ENCODE measurements at places on chromosomes 11 and 22.

GRCh38 chr11:72014761-72015320 is 16.1 kb downstream of the IL18BP start:
- no peak for DNase-seq

DNA sequence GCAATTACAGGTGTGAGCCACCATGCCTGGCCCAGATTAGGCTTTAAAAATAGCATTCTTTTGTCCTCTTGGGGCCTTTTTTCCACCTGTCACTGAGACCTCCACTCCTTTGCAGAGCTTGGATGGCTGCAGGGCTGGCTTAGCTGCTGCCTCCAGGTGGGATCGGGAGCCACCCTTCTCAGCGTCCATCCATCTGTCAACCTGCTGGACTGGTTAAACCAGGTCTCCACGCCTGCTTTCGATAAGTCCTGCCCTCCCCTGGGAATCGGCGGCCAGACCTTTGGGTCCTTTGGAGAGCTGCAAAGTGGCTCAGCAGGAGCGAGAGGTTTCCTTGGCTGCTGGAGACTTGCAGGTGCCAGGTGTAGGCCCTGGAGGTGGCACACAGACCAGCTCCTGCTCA is 23.4 kb upstream of the GRAMD4 start:
- no peak for DNase-seq

GRCh38 chr11:65419772-65420481 is 2.7 kb upstream of the NEAT1 start:
- DNase-seq = peak; percentile 94

DNA sequence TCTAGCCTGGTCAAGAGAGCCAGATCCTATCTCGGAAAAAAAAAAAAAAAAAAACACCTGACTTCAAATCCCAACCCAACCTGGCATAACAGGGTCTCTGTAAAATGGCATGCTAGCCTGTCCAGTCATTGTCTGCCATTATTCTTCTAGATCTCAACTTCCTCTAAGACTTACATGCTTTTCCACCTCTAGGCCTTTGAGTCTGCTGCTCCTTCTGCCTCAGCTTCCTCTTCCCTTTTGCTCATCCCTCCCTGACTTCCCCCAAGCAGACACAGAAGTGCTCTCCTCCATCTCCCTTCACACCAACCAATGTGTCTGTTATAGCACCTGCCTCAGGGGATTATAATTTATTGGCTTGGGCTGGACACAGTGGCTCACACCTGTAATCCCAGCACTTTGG is 7.8 kb downstream of the STK33 start:
- DNase-seq = no peak

DNA sequence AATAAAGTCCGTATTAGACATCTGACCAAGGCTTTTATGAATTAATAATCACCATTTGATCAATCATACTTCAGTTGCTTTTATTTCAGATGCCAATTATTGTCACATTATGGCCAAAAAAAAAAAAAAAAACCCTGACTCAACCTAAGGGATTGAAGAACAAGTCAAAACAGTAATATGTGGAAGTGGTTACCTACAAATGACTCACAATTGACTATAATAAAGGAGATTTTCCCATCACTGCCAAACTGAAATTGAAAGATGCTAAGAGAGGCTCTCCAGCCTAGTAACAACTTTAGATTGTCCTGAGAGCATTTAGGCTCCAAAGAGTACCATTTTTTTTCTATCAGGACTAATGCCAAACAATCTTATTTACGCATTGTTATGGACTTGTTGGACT is 35.2 kb downstream of the SOX6 start:
- DNase-seq = no peak

DNA sequence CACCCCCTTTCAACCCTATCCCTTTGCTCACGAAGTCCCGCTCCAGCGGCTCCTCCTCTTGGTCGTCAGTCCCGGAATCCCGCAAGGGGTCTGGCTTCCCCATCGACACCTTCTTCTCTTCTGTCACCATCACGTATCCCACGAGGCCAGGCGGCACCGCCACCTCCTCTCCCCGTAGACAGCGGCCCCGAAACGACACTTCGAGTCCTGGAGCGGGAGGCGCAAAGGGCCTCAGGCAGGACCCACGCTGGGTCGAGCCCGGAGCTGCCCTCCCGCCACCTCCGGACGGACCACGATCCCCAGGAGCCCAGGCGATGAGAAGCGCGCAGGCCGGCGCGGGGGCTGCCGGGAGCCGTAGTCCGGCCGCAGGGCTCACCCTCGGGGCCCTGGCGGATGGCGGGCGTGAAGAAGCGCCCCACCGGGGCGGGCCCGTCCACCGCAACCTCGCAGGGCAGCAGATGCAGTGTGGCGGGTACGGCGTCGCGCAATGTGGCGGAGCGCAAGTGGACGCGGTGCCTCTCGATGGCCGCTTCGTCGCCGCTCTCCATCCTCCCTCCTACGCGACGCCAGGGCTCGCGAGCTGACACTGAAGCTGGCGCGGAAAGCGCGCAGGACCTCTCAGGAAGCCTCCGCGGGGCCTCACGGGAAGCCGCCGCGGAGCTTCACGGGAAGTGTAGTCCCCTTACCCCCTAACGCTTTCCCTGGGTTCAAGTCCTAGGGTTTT is at the start of gene RNASEH2C:
Gene RNASEH2C, minus strand, starts transcription at position 588 of the 724 bp plus-strand sequence. Its CDS starts 40 bp downstream, at position 548.
- DNase-seq = peak; percentile 88

DNA sequence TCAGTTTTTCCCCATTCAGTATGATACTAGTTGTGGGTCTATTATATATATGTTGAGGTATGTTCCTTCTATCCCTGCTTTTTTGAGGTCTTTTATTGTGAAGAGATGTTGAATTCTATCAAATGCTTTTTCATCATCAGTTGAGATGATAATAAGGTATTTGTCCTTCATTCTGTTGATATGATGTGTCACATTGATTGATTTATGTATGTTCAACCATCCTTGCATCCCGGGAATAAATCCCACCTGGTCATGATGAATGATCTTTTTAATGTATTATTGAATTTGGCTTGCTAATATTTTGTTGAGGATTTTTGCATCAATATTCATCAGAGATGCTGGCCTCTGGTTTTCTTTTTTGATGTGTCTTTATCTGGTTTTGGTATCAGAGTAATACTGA is 26.0 kb downstream of the ENDOD1 start:
- DNase-seq = no peak

DNA sequence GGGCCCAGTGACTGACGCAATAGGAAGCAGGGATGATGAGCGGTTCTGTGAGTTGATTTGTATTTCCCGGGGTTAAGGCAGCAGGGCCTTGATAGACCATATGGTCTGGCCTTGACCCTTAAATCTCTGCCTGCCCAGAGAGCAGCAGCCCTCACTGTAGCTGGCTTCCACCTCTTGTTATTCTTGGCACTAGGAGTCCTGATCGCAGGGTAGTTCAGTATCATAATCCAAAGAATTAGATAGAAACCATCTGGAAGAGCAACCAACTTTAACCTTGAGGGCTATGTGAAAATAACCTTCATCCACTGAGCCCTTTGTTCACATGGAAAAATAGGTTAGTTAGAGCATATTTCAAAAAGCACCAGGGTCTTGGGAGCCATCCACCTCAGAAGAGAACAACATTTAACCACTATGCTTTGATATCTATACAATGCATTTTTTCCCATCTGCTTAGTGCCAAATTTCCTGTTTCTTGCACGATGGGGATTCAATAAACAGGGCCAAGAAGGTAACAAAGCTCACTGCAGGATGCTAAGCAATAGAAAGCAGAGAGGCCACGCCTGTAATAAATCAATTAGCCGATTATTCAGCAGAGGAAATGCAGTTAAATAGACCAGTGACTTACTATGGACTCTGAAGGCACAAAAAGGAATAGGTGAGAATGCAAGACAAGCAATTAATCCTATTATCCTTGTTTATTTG is 761.3 kb downstream of the OPCML start:
- DNase-seq = peak; percentile 6

- DNase-seq = no peak
These were observed 8.1 kb upstream of the NNMT start for GRCh38 chr11:114288136-114288535.

- no peak for DNase-seq
These were observed 1.1 kb upstream of the SUN2 start for GRCh38 chr22:38756711-38757463.

GRCh38 chr11:59523541-59523940 is 12.2 kb downstream of the OR4D9 start:
- no peak for DNase-seq

DNA sequence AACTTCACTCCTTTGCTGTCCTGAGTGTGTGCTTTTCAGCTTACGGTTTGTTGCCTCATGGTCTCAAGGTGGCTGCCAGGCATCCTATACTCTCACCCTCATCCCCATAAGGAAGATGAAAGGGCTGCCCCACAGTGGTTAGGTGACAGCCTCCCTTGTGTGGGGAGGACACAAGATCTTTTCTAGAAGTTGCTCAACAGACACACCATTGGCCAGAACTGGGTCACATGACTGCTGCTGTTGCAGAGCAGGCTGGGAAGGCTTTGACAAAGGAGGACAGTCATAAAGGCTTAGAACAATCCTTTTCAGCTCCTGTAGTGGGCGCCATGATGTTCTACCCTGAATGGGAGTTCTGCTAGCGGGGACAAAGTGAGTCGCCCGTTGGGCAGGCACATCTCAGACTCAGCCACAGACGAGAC is 69.7 kb upstream of the RASD2 start:
- DNase-seq = peak; percentile 33

- no peak for DNase-seq
These were observed 29.9 kb upstream of the MTCH2 start for GRCh38 chr11:47672283-47672730.

GRCh38 chr11:35647421-35648093 is 15.0 kb upstream of the TRIM44 start:
- DNase-seq = no peak

DNA sequence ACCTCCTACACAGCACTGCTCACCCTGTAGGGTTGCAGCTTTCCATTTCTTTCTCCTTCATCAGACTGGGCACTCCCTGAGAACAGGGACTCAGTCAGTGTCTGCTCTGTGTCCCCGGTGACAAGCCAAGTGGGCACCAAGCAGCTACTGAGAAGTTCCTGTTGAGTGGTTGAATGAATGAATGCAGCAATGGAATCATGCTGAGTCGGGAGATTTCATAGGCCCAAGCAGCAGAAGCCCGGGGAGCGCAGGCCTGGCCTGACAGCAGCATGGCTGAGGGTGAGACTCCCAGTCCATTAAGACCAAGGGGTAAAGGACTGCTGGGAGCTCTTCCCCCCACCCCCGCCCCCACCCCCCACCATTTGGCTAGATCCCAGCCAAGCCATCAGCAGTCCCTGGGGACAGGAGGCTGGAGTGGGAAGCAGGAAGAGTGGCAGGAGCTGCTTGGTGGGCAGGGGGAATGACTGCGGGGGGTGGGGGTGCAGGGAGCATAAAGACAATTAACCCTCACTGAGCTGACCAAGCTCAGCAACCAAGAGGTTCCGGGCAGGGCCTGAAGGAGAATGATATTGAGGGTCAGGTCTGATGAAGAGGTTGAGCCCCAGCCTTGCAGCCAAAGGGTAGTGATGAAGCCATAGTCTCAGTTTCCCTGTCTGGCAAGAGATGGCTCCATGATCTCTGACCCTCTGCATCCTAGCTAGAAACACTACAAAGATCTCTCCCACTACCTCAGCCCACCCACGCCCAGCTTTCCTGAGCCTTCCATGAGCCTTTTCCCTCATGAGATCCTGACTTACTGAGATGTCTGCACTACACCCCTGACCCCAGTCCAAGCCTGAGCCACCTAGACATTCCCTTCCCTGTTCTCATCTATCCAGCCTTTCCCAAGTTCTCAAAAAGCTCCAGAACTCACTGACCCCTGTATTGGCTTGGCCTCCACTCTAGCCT is 2.8 kb downstream of the PDE2A start:
- no peak for DNase-seq

GRCh38 chr11:995752-996420 is 40.6 kb downstream of the MUC6 start:
- DNase-seq = no peak

DNA sequence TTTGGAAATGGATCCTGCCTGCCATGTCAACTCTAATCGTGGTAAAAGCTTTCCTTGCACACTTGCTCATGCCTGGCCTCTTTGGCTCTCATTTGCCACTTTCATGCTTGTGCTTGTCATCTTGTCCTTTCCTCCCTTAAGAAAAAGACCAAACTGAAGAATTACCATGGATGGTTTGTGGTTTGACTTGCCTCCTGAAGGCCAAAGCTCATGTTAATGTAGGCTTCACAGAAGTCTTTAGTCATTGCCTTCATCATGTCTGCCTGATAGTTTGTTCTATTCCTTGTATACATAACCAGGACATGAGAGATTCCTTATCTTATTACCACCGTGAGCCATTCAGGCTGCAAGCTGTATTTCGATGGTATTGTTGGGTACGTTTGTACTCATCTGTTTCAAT is 17.3 kb downstream of the TEAD1 start:
- no peak for DNase-seq
